NCI-H345 (cell line): ENCODE measurements at places on chromosomes 4 and X.
A peak's percentile ranks its signal among the peaks of the same experiment; 100 is the strongest.

DNA sequence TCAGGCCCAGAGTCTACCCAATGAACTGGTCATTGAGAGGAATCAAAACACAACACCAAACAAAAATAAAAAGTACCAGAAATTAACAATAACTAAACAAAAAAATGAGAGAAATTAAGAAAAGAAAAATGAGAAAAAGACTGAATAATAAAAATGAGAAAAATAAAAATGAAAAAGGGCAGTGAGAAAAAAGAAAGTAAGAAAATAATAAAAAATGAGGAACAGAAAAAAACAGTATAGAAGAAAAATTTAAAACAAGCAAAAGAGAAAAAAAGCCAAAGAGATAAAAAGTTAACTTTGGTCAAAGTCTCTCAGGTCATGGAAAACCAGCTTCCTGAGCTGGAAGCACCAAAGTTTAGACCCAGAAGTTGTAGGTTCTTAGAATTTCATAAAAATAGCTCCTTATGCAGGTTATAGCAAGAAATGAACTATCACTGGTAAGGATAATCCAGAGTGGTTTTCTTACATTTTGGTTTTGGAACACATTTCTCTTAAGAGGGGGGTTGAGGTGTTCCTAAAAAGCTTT is 51.0 kb upstream of the WDR17 start:
- DNase-seq = no peak

GRCh38 chr4:12126474-12126873 is 697.8 kb upstream of the HS3ST1 start:
- no peak for DNase-seq

DNA sequence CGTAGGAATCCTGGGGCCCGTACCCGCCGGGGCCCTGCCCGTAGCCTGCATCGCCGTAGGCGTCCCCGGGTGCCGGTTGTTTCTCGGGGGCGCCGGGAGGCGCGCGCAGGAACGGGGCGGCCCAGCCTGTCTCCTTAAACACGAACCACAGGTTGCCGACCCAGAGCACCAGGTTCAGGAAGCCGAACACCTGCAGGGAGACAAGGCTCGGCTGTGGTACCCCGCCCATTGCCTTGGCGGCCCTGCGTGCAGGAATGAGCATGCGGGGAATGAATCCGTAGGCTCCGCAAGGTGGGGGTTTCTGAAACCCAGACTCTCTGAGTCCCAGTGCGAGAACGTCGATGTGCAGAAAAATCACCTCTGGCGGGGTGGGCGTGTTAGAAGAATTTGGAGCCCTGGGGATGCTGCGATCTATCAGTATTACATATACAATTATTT is 5.4 kb upstream of the PRICKLE3 start:
- peak; percentile 41 for DNase-seq

GRCh38 chr4:74083546-74083945 is 15.4 kb downstream of the CXCL2 start:
- DNase-seq = no peak
